ENCODE measurements at places on chromosomes 7 and 10. TPM values are rescaled to one million over a fixed set of nuclear protein-coding genes. Genes with fewer than 3 reads are reported as not detected.

The LRIT1 gene
- total RNA-seq = not detected

The CD36 gene
- 1.2 TPM for total RNA-seq

The AKR1C4 gene
- not detected for total RNA-seq

The C10orf105 gene
- total RNA-seq = not detected

The OR2A12 gene
- total RNA-seq = not detected

The GCC1 gene
- 28.1 TPM for total RNA-seq

The ADRA2A gene
- total RNA-seq = not detected

The CREB5 gene
- 4.5 TPM for total RNA-seq

The HOXA3 gene
- total RNA-seq = 6.8 TPM

The ANKRD61 gene
- total RNA-seq = not detected

The UBE2D1 gene
- 16.4 TPM for total RNA-seq

The EPHB6 gene
- total RNA-seq = 2.6 TPM

The MKRN1 gene
- total RNA-seq = 60.3 TPM

The CYP2C19 gene
- total RNA-seq = not detected

The ACTR3C gene
- total RNA-seq = 1.2 TPM

The SPDYE1 gene
- not detected for total RNA-seq

The DGKB gene
- total RNA-seq = 0.59 TPM

Measured in smooth muscle cell of the umbilical artery (primary cell).